Activated CD4-positive, alpha-beta T cell treated with anti-CD3 and anti-CD28 coated beads for 36 hours (primary cell): ENCODE measurements at places on chromosomes 12 and 14.

DNA sequence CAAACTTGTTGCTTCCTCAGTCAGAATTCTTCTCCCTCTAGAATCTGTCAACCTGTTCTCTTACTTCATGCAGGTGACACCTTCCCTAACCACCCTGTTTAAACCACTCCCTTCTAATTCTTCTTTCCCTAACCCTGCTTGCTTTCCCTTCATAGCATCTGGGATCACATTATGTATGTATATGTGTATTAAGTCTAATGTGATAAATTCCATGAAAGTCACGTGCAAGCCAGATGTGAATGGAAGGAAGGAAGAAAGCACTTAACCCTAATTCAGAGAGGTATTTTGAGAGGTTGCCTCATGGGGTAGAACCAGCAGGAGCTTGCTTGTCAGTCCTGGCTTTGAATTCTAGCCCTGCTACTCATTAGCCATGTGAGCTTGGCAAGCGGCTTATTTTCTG lies 340.0 kb downstream of the TRHDE start:
- DNase-seq: no peak

DNA sequence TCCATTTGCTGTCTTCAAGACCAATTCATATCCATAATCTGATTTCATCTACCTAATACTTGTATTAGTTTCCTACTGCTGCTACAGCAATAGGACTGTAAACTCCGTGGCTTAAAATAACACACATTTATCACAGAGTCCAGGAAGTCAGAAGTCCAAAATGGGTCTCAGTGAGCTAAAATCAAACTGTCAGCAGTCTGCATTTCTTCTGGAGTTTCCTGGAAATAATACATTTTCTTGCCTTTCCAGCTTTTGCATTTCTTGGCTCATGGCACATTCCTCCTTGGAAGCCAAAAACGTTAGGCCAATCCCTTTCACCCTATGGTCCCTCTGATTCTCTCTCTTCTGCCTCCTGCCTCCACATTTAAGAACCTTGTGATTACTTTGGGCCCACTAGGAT lies 239.8 kb downstream of the PRKD1 start:
- DNase-seq: no peak

DNA sequence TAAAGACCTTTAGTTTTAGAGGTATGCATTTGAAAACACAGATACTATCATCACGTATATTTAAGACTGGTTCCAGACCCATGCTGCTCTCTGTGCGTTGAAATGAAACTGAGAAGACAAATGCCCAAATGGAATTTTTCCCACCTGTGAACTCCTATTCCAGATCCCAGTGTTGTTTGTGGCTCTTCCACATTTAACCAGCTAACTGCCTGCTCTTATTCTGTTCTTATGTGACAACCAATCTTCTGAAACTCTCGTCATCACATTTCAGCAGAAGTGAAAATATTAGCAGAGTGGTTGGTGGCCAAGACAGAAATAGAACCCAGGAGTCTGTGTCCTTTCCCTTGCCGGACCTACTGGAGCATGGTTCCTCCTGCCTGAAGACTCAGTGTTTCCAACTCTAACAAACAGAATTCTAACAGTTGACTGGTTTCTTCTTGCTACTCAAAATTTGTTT lies 460.2 kb downstream of the RAD51B start:
- DNase-seq: no peak

DNA sequence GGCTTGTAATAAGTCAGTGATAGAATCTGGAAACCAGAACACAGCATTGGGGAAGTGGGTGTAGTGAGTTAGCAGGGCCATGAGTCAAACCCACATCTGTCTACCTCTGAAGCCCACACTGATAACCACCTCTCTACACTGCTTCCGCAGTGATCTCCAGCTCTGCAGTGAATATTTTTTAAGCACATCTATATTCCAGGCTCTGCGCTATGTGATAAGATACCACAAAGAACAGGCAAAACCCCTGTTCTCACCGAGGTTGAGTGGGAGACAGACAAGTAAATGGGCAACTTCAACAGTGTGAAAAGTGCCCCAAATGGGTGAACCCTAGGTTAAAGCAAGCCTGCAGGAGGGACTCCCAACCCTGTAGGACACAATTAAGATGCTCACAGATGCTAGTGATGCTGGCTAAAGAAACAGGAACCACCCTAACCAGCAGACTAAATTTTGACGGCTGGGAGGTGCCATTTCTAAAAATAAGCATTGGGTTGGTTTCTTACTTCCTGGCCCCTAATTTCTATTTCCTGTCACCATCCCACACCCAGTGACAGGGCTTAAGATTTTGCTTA lies 375.0 kb downstream of the DPF3 start:
- DNase-seq: peak; percentile 62

DNA sequence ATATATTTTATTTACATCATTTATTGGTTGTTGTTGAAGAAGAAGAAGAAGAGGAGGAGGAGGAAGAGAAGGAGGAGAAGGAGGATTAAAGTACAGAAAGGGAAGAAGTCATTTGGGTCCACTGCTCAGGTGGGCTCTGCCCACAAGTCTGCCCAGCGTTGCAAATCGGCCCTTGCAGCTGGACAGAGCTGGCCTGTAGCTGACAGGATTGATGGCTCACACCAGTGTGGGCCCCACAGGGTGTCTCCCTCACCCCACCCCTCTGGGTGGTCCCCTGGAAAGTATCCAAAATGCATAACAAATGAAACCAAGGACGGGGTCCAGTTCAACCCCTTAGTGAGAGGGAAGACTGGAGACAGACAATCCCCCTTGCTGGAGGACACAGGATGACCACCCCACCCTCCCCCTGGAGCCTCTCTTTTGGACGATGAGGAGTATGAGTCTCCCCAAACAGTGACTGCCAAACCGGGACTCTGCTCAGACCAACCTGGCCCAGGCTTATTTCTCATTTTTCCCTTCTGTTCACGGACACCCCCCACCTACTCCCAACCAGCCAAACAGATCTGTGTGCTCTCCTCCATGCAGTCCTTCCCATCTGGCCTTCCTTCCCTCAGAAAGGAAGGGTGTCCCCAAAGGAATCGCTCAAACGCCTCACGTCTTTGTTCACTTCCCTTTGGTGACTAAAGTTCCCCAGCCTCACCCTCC lies 17.7 kb downstream of the DPF3 start:
- DNase-seq: no peak

GRCh38 chr12:124795081-124795948 lies 68.3 kb downstream of the SCARB1 start:
- peak; percentile 21 for DNase-seq

DNA sequence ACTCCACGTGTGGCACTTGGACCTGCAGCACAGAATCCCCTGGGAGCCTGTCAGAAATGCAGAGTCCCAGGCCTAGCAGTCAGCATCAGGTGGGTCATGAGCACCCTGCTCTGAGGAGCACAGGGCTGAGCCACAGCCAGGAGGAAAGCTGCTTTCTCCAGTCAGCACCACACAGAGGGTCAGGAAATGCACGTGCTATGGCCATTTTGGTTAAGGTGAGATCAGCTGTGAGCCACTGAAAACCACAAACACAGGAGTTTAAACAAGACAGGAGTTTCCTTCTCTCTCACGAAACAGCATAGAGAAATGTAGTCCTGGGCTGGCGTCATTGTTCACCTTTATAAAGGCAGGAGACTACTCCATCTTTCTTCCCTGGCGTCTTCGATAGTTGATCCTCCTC lies 204.5 kb upstream of the SFSWAP start:
- no peak for DNase-seq

GRCh38 chr14:99280852-99281251 lies 8.9 kb upstream of the BCL11B start:
- no peak for DNase-seq
